T-helper 2 cell (primary cell): ENCODE measurements at places on chromosomes 7 and 10.

DNA sequence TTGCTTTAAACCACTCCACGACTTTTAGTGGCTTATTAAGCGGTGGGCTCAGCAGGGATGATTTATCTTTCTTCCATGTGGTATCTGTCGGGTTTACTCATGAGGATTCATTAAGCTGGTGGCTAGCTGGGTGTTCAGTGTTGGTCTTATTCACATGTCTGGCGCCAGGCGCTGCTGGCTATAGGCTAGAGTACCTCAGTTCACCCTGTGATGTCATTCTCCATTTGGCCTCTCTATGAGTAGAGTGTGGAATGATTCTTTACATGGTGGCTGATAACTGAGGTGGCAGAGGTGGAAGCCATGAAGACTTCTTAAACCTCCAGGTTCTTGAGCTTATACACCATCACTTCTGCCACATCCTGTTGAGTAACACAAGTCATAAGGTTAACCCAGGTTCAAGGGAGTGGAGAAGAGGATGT lies 115.4 kb downstream of the MLLT10 start:
- DNase-seq = no peak

GRCh38 chr10:47290338-47290737 lies 9.7 kb upstream of the GDF10 start:
- no peak for DNase-seq

DNA sequence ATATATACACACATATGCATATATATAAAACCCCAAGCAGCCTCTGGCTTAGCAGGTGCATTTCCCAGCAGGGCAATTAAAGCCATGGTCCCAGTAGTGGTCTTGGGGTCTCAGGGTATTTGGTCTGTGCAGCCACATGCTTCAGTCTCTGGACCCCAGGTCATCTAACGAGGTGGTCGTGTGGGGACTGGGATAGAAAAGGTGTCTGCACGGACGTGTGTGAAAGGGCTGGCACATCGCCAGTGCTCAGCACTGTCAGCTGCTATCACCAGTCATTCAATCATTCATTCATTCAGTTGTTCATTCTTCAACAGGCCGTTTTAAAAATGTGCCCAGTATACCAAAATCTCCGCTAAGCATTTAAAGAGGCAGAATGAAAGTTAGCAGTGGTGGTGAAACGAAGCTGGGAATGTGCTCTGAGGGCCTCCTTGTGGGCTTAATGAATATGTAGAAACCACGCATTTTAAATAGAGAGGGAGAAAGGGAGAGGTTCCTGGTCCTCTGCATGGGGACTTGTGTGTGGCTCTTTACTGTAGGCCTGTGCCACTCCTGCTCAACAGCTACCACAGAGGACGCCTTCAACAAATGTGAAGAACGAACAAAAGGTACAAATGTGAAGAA lies 170.4 kb downstream of the EGFR start:
- no peak for DNase-seq

GRCh38 chr7:1889556-1890181 lies 219.6 kb downstream of the ELFN1 start:
- no peak for DNase-seq

DNA sequence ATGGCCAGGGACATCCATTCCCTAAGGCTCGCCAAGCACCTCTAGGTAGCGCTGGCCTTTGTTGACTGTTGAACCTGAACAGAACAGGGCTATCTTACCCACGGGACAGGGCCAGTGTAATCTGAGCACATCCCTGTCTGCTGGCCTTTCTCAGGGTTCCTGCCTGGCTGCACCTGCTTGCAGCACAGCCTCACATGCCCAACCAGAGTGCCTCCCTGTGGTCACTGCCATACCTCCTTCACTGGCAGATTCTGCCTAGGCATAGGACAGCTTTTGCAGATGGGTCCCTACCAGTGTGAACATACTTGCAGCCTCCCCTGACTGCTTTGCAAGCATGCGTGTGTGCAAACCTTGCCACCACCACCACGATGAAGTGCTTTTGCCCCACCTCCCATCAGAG lies 15.8 kb upstream of the LIPN start:
- DNase-seq = no peak

GRCh38 chr10:8085251-8085650 lies 30.8 kb downstream of the GATA3 start:
- no peak for DNase-seq

GRCh38 chr7:105776068-105776790 lies 100.2 kb downstream of the ATXN7L1 start:
- no peak for DNase-seq

- peak; percentile 20 for DNase-seq
Measured at GRCh38 chr7:2608921-2609411, 22.8 kb upstream of the TTYH3 start.

GRCh38 chr10:72918352-72918751 lies 24.8 kb downstream of the OIT3 start:
- no peak for DNase-seq

- no peak for DNase-seq
Measured at GRCh38 chr7:148944935-148945934, 61.1 kb upstream of the EZH2 start.

- no peak for DNase-seq
Measured at GRCh38 chr7:9846902-9847301, 1126.8 kb upstream of the PHF14 start.

GRCh38 chr7:25028370-25029021 lies 48.5 kb upstream of the OSBPL3 start:
- no peak for DNase-seq

DNA sequence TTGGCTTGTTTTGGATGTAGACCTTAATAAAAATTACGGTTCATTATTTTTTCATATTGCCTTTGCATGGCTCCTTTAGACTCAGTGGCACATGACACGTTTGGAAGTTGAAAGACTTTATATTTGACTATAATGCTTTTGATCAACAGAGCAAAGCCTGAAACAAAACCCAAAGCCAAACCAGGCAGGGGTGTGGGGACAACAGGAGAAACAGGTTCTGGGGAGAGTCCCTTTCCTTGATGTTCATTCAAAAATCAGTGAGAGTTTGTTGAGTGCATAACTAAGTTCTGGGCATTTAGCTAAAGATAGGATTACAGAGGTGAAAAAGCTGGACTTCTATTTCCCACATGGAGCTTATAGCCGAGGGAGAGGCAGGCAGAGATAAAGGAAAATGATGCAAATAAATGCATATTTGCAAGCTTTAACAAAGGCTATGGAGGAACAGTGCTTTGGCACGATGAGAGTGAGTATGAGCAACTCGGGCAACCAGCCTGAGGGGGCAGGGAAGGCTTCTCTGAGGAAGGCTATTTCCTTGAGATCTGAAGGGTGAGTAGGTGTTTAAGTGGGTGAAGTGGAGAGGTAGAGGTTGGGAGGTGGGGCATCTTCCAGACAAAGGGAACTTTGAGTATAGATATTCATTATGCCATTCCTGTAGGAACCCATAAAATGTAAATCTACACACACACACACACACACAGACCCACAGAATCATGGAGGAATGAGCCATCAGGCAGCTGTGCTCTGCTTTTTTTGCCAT lies 34.5 kb upstream of the PDZD8 start:
- no peak for DNase-seq

GRCh38 chr7:87512906-87513305 lies 37.4 kb upstream of the ABCB4 start:
- DNase-seq = no peak

DNA sequence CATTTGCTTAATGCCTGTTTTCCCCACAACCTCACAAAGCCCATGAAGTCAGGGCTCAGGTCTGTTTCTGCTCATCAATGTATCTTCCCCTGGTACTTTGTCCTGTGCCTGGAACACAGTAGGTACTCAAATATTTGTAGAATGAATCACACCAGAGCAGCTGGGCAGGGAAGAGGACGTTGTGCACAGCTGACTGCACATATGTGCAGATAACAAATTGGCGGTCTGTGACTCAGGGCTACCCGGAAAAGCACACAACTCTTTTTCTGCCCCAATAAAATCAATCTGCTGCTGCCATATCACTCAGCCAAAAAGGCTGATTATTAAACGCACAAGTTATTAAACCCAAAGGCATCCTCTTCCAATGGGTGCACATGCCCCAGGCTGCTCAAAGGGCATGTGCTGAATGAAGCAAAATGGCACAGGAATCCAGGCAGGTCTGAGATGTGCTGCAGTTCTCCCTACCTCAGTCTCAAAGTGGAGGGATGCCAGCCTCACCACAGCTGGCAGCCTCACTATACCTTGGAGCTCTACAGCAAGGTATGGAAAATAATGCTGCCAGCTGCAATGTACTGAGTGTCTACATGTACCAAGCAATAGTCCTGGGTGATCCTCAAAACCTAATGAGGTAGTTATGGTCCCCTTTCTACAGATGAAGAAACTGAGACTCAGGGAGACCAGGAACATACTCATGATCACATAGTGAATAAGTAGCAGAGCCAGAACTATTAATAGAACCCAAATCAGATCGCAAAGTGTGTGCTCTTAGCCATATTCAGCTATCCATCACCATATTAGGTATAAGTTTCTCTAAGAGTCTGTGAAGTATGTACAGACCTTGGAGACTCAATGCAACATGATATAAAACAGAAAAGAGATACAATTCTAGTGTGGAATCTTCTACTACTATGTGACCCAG lies 43.4 kb downstream of the SORBS1 start:
- DNase-seq = no peak

DNA sequence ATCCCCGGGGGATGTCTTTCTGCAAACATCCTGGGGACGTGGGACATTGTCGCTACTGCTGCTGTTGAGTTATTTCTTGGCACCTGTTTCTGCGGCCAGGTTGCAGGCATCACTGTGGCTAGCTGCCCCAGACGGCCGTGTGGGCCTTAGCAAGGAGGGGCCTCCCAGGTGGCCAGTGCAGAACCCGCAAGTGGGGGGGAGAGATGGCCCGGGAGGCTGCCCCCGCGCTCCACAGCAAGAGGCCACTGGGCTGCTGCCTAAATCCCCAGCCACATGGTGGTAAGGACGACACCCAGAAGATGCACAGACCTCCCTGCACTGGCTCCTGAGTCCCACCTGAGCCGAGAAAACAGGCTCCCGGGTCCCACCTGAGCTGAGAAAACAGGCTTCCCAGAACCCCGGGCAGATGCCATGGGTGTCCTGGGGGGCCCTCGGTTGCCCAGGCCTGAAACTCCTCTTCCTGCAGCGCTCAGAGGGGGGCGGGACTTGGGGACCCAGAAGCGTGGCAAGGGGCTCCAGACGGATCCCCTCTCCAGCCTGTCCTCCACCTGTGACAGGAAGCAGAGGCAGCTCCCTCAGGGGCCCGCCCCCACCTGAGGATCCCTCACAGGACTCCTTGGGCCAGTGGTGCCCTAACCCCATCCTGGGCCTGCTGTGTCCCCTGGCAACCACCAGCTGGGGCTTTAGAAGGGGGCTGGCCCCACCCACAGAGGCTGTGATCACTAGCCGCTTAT lies 952 bp upstream of the MAFK start:
- no peak for DNase-seq

GRCh38 chr7:137984181-137985041 lies 17.5 kb downstream of the CREB3L2 start:
- DNase-seq = no peak

GRCh38 chr10:130961506-130962239 lies 349.8 kb downstream of the TCERG1L start:
- DNase-seq = no peak

- no peak for DNase-seq
Measured at GRCh38 chr10:86224354-86225102, 142.1 kb downstream of the GRID1 start.

- DNase-seq = no peak
Measured at GRCh38 chr10:50369931-50370330, 118.6 kb upstream of the ASAH2 start.

- DNase-seq = no peak
Measured at GRCh38 chr7:68394131-68394530, 1204.1 kb upstream of the AUTS2 start.

- no peak for DNase-seq
Measured at GRCh38 chr10:75094465-75094864, 17.0 kb upstream of the SAMD8 start.

GRCh38 chr7:25381818-25382589 lies 153.7 kb upstream of the NPVF start:
- DNase-seq = no peak

GRCh38 chr10:3072641-3073360 lies 5.5 kb downstream of the PFKP start:
- no peak for DNase-seq

GRCh38 chr10:94006591-94007550 lies 13.1 kb downstream of the PLCE1 start:
- DNase-seq = no peak

- DNase-seq = no peak
Measured at GRCh38 chr7:155597753-155598140, 46.7 kb upstream of the RBM33 start.

DNA sequence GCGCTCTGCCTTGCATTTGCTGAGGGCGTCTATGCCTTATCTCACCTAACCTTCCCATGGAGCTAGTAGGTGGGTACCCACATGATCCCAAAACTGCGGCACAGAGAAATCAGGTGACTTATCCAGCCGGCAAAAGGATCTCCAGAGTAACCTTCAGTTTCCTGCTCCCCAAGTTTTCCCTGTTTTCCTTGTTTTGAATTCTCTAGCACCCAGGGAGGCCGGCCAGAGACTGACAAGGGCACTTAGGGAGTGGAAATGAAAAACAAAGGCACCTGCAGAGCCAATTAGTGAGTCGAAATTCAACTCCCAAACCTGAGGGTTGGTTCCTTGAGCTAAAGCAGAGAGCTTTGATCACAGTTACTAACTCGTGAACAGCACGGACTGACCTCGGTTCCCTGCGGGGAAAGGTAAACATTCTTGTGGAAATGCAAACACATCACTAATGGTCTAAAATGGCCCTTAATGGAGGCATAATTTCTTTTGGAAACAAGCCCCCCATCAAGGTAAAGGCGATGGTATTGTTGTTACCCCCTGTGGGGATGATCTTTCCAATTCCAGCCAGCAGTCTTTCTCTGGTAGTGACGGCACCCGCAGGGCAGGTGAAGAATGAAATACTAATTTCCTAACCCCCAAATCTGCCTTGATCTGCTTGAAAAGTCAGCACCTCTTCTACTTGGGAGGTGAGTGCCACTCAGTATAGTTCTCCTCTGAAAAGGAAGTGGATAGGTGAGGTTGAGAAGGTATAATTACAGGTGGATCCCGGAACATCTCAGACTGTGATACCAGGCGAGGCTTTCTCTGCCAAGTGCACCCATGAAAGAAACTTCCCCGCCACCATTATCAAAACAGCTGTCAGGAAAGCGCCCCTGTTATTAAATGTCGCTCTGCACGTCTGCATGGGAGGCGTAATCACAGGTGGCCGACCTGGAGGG lies 365.6 kb upstream of the AUTS2 start:
- DNase-seq = no peak

DNA sequence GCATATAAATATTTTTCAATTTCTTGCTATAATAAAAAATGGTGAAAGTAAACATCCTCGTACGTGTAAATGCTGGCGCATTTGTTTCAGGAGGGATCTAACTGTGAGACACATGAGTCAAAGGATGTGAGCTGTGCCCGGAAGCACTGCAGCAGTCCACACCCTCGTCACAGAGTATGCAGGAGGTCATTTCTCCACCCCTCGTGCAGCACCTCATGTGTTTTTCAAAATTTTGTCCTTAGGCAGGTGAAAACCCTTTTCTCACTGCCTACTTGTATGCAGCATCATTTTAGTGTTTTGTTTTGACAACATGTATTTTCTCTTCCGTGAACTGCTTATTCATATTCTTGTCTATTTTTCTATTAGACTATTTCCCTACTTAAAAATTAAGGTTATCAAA lies 162.7 kb downstream of the AVL9 start:
- no peak for DNase-seq
